T-helper 22 cell (primary cell): ENCODE measurements at places on chromosomes 4 and X.

DNA sequence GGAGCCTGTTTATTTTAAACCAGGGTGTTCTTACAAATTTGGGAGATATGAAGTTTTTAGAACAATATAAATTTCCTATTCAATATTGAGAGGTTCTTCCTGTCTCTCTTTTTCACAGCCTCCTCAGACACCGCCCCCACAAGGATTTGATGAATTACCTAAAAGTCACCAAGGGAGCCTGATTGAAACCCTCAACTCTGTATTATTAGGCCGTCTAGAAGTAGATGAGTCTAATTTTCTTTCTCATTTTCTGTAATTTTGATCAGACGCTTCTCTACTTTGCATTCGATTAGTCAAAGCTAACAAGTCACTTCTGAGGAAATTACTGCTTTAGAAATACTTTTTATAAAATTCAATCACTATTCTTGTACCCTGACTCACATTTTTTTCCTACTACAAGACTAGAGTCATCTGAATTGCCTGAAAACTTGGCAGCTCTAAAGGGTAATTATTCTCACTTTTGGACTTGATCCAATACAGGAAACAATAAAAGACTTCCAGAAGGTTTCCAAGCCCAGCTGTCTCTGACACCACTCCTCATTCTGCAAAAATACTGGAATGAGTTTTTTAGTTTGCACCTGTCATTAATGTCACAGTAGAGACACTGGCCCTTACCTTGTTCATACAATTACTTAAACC, 111.2 kb downstream of the ELOVL6 start:
- DNase-seq: no peak

DNA sequence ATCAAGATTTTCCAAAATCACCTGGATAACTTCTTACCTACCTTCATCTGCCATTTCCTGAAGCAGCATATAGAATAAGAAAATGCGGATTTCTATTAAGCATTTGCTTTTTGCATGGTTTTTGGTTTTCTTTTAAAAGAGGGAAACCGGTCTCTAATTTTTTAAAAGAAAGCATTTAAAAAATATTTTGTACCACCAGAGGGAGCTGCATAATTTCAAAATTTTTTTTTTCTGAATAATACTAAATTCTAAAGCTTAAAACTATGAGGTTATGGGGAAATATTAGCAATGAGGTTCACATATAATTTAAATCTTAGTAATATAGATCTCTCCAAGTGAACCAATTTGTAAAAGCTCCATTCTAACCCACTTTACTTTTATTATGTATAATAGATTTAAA, 137.7 kb upstream of the TENT5D start:
- no peak for DNase-seq

GRCh38 chrX:103531002-103531401, 11.7 kb upstream of the RAB40A start:
- DNase-seq: no peak

- no peak for DNase-seq
These were observed 21.1 kb downstream of the PDE6B start for GRCh38 chr4:646460-646859.

GRCh38 chrX:18194688-18195087, 26.0 kb downstream of the BEND2 start:
- DNase-seq: no peak

GRCh38 chr4:4320951-4321714, 31.1 kb downstream of the ZBTB49 start:
- DNase-seq: no peak

- no peak for DNase-seq
These were observed 37.8 kb upstream of the SMARCAD1 start for GRCh38 chr4:94169803-94170372.
